ENCODE measurements at places on chromosomes 11 and 22.

DNA sequence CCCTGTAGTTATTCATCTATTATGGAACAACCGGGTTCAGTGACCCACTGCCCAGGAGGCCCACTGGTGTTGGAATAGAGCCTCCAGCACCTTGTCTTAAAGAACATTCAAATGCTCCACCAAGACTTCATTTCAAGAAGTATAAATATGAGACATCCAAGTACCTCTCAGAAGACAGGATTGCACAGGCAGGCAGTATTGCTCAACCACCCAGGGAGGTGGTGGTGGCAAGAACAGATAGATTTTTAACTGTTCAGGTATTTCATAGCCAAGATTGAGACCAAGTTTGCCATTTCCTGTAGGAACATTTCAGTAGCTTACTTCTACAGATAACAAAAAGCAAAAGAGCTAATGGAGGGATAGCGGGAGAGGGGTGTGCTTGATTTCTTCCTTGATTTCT, 78.7 kb downstream of the COMMD9 start:
- DNase-seq = no peak

GRCh38 chr22:42357221-42357620, 75.0 kb downstream of the NFAM1 start:
- no peak for DNase-seq

GRCh38 chr22:45242778-45243191, 2.1 kb upstream of the KIAA0930 start:
- peak; percentile 33 for DNase-seq

DNA sequence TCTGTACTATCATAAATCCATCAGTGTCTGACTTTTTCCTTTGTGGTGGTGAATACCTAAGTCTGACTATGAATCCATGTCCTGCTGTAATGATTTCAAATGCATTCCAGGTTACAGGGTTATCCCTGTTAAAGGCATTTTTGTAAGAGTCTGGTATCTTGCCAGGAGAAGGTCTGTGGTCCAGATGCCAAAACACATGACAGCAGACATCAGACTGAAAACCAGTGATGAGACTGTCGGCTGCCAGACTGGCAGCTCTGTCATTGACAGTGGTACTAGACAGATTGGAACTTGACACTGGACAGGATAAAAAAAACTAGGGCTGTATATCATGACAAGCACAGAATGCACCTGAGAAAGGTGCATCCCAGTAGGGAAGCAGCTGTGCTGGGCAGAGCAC, 301.8 kb upstream of the FAT3 start:
- no peak for DNase-seq

- no peak for DNase-seq
Observed at GRCh38 chr11:131370901-131371790, 731 bp downstream of the NTM start.

DNA sequence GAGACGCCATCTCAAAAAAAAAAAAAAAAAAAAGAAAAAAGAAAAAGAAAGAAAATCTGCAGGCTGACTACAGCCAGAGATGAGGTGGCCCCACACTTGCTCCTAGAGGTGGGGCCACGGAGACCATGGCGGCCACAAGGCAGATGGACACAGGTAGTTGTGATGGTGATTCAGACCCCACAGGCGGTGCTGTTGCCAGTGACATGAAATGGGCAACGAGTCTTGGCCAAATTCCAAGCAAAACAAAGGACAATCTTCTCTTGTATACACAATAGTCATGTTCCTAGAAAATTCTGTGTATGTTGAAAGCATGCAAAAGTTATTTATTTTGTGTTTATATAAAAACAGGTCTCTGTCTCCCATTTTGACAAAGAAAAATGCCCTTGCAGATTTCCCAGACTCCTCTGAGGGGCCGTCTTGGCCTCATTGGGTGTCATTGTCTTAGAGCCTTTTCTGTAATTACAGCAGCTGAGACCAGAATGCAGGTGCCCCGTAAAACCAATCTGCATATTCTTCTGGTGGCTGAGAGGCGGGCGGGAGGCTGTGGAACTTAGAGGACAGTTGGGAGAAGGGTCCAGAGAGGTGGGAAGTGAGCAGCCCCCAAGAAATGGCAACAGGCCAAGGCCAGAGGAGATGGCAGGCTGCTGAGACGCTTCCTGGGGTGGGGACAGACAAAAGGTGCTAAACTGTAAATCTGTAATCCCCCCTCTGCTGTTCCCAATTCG, 22.5 kb upstream of the DAGLA start:
- no peak for DNase-seq

- no peak for DNase-seq
Observed at GRCh38 chr11:86148345-86148747, 79.5 kb upstream of the PICALM start.

DNA sequence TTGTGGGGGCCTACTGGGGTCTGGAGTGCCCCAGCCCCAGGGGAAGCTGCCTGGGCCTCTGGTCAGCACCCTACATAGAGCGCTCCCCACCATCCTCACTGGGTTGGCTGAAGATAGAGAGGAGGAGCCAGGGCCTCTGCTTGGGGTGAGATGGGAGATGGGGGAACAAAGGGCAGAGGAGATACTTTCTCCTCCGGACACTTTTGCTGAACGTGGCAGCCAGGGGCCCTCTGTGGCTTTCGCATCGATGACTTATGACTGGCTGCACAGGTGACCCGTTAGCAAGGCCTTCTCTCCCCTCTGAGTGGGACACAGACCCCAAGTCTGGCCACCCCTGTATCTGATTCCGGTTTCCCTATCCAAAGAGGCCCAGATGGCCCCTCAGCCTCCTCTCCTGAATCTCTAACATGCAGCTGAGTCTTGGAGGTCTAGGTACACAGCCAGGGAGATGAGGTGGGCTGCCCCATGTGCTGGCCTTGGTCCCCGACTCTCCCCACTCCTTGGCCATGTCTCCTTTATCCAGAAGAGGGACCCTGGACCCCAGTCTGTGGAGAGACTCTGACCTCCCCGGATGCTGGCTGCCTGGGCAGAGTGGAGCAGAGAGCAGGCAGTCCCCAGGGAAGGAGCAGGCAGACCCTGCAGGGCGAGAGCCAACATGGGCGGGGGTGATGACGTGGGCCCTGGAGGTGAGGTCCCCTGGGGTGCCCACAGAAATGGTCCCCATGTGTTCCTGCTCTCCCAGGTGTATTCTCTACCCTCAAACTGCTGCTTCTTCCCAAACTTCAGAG, 59.3 kb upstream of the NECTIN1 start:
- DNase-seq = no peak

DNA sequence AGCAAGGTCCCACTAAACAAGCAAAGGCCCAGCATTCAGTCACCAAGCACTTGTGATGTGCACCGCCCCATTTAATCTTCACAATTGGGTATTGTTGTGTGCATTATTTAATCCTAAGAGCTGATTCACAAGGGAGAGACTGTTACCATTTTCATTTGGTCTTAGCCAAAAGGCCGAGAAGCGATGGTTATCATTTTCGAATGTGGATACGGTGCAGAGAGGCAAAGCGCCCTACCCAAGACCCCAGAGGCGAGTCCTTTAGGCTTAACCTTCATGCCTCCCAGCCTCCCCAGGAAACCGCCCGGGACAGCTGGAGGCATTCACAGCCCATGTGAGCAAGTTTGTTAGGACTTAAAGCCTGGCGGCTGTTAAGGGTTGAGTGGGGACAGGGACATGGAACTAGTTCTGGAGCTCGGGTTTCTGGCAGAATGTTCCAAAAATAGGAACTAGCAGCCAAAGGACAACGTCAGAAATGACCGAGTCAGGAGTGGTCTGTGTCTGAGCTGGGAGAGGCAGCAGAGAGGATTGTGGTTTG, 13.0 kb upstream of the UPK3A start:
- no peak for DNase-seq

DNA sequence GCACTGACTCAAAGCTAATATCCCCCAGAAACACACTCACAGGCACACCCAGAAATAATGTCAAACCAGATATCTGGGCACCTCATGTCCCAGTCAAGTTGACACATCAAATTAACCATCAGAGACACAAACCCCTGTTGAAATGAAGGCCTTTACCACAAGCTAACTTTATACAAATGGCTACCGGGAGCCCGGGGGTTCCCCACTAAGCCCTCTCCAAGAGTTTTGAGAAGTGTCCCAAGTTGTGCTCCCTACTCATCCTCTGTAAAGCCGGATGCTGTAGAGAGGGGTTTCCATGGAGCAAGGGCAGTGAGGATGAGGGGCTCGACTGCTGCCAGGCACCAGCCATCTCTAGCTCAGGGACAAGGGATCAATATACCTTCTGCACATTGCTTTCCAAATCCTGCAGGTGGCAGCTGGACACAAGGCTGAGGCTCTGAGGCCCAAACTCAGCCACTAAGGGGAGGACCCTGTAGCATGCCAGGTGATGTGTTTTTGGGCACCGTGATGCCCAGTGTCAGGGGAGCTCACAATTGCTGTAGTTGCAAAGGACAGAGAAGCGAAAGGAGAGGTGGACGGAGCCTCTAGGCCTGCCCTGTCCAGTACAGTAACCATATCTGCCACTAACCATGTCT, 145.7 kb downstream of the TTC17 start:
- peak; percentile 79 for DNase-seq

- no peak for DNase-seq
Observed at GRCh38 chr11:1218256-1218787, 4.5 kb upstream of the MUC5B start.

GRCh38 chr11:2649848-2650247, 49.9 kb downstream of the KCNQ1OT1 start:
- no peak for DNase-seq

GRCh38 chr11:130403271-130403804, 25.1 kb downstream of the ADAMTS8 start:
- DNase-seq = peak; percentile 51

DNA sequence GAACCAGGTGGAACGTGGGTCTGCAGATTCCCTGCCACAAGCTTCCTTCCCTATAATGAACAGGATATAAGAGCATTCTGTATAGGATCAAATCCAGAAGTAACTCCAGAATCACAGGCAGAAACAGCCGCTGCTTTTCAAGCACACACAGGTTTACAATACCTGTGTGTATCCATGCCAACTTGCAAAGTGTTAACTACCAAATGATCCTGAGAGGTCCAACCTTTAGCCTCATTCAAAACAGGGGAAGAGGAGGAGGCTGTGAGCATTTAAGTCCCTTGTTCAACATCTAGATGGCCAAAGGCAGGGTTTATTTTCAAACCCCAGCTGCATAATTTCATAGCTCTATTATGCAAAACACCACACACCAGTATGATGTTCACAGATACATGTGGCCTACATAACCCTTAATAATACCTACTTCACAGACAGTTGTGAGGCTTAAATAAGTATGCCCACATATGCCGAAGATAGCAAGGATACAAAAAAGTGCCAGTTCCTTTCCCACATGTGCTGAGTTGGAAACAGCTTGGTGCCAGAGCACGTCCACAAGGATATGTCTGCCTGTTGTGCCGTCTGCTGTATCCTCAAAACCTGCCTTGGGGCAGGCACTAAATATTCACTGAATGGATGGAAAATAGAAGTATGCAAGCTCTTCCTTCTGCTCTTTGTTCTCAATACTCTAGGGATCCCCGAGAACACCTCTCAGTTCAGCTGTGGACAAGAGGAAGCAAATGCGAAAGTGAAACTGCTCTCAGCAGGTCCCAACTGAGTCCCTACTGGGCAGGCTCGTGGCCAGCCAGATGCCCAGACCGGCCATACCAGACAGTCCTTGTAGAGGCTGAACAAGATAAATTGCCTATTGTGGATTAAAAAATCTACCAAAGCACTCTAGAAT, 66.8 kb downstream of the LARGE1 start:
- DNase-seq = peak; percentile 64

GRCh38 chr11:116454951-116455350, 317.8 kb downstream of the BUD13 start:
- no peak for DNase-seq

GRCh38 chr11:66324664-66325063, 7.8 kb upstream of the CD248 start:
- no peak for DNase-seq

GRCh38 chr22:47308886-47309285, 546.4 kb downstream of the TBC1D22A start:
- no peak for DNase-seq

- DNase-seq = no peak
Observed at GRCh38 chr22:28810821-28811491, 10.6 kb upstream of the XBP1 start.

DNA sequence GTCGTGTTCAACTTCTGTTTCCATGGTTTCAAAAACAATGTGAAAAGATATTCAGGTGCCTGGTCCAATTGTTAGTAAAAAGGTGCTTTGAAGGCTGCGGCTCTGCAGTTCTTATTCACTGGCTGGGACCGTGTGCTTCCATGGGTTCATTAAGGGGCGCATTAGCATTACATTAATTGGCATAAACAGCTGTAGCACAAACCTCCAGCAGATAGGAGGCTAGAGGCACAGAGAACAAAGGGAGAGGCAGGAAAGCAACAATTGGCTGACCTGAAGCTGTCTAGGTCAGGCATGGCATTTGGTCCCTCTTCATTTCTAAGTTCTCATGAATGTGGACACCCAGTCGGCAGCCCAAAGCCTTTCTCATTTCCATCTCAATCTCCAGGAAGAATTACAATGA, 16.6 kb downstream of the PAK1 start:
- DNase-seq = peak; percentile 72

- no peak for DNase-seq
Observed at GRCh38 chr11:100190395-100190794, 496.7 kb upstream of the ARHGAP42 start.

All from GM23338 (cell line).